RWPE2 (cell line): ENCODE measurements at places on chromosomes 13 and 19.

DNA sequence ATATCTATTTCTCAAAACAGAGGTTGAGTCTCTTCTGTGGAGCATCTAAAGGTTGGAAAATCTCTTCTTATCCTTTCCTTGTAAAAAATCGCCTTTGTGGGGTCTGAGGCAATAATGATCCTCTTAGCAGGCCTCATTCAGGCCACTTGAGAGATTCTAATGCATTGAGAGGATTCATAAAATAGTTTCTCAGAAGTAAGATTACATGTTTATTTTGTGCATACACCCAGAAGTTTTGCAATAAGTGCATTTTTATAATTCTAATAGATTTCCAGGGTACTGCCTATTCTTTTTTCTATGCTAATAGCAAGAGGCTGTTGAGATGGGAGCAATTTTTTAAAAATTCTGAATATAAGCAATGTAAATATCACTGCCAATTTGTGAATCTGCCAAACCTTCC lies 342.2 kb upstream of the KLF12 start:
- no peak for DNase-seq

DNA sequence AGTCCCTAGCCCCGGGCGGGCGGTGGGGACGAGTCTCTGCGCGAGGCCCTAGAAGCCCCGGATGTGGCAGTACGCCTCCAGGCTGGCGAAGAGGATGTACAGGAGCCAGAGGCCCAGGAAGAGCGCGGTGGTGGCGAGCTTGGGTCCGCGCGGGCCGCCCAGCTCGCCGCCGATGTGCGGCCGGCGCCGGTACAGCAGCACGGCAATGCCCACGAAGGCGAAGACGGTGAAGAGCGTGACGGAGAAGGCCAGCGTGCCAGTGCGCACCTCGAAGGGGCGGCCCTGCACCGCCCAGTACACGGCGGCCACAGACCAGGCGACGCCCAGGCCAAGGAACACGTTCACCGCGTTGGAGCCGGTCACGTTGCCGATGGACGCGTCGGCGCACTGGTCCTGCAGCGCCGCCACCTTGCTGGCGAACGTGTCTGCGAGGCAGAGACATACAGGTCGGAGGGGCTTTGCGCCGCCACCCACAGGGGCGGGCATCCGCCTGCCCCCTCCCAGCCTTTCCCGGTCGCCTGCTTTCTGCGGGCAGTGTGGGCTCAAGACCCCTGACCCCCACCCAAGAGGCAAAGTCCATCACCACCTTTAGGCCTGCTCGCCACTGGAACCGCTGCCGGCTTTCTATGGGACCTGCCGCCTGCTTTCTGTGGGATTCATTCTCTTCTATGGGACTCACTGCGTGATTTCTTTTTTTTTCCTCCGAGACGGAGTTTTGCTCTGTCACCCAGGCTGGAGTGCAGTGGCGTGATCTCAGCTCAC lies 10.9 kb upstream of the MEIS3 start:
- no peak for DNase-seq

- DNase-seq = no peak
Measured at GRCh38 chr13:67231289-67232000, 1.3 kb upstream of the PCDH9 start.

- DNase-seq = no peak
Measured at GRCh38 chr13:27203186-27203585, 31.6 kb upstream of the USP12 start.

DNA sequence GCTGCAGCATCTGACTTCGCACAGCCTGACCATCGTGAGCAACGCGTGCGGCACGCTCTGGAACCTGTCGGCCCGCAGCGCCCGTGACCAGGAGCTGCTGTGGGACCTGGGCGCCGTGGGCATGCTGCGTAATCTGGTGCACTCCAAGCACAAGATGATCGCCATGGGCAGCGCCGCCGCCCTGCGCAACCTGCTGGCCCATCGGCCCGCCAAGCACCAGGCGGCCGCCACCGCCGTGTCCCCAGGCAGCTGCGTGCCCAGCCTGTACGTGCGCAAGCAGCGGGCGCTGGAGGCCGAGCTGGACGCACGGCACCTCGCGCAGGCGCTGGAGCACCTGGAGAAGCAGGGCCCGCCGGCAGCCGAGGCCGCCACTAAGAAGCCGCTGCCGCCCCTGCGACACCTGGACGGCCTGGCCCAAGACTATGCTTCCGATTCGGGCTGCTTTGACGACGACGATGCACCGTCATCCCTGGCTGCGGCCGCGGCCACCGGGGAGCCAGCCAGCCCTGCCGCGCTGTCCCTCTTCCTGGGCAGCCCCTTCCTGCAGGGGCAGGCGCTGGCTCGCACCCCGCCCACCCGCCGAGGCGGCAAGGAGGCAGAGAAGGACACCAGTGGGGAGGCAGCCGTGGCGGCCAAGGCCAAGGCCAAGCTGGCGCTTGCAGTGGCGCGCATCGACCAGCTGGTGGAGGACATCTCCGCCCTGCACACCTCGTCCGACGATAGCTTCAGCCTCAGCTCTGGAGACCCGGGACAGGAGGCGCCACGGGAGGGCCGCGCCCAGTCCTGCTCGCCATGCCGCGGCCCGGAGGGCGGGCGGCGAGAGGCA lies 13.6 kb downstream of the C19orf25 start:
- DNase-seq = no peak

GRCh38 chr13:21898945-21899344 lies 228.1 kb downstream of the FGF9 start:
- DNase-seq = no peak

- peak; percentile 81 for DNase-seq
Measured at GRCh38 chr13:106104281-106104901, 431.1 kb downstream of the EFNB2 start.

DNA sequence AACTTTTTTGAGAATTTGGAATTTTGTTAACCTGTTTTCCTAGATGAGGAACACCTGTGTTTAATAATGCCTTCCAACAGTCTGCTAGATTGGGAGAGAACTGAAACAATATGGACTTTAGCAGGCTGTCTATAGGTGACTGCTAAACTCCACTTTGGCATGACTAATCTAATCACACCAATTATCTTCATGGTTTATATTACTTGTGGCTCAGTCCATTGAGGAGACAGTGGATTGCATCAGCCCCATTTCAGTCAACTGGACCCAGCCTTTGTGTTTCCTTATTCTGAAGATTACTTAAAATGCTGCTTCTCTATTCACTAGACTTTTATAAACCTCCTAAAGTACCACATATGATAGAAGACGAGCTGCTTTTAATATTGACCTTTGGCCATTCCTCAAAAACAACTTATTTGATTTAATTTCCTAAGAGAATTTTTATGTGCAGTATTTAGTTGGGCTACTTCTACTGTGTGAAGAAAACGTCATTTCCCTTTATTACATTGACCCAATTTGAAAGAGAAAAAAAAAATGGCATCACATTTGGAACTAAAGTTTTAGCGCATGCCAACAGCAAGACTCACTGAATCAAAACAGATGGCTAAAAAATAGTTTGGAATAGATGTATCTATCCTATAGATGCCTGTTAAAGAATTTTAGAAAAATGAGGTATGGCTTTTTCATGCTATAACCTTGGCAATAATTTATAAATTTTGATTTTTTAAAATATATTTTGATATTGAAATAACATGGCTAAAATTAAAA lies 295.8 kb downstream of the NDFIP2 start:
- no peak for DNase-seq

- no peak for DNase-seq
Measured at GRCh38 chr19:7681340-7682174, 924 bp downstream of the TRAPPC5 start.

DNA sequence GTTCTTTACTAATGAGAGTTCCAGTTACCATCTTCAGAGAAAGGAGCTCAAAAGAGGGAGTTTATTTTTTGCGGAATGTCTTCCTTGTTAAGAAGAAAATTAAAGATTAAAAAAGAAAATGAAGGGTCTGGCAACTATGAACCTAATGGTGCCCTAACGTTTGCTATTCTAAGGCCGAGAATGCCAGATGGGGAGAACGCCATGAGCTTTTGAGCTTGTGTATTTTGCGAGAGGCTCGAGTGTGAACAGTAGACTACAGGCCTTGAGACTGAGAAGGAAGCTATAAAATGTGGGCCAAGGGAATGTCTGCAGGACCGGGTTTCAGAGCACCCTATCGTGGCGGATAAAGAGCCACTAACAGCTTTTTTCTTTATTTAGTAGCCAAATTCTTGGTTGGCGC lies 6.7 kb downstream of the FGF14 start:
- no peak for DNase-seq

- DNase-seq = no peak
Measured at GRCh38 chr13:34567597-34567996, 374.5 kb upstream of the NBEA start.

GRCh38 chr13:27920677-27921420 lies 1.0 kb downstream of the PDX1 start:
- no peak for DNase-seq
